Stimulated activated CD8-positive, alpha-beta memory T cell treated with anti-CD3 and anti-CD28 coated beads, Interleukin-7, amount 100 ng/mL, for 4 hours (primary cell): ENCODE measurements at places on chromosomes 12 and 14.

DNA sequence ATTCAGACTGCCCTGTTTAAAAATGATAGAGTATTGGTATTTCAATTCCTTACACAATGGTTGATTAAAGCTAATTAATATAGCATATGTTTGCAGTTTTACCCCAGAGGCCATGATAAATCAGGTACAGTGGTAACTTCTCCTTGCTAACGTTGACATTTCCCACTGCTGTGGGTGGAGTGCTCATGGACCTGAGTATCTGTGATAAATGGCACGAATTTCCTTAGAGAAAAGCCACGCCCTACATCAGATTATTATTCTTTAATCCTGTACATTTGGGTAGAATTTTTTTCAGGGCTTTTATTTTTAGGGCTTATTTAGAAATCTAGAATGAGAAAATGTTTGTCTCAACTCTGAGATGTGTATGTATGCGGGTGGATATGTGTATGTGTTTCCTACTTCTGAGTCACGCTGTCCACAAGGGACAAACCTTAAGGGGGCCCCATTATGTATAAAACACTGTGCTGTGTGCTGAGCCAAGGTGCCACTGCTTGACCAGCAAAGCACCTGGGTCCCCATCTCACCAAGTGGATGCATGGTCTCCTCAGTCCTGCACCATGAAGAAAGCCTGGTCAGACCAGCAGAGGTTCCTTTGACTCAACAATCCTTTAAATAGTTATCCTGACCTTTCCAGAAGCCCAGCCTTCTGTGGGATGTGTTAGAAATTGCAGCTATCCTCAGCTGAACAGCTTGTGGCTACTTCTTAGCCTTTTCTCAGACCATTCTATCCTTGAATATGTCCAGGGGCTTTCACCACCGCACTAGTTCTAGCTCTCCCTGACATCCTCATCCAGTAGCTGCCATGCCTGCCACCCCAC lies 57.9 kb upstream of the STK38L start:
- DNase-seq: no peak

DNA sequence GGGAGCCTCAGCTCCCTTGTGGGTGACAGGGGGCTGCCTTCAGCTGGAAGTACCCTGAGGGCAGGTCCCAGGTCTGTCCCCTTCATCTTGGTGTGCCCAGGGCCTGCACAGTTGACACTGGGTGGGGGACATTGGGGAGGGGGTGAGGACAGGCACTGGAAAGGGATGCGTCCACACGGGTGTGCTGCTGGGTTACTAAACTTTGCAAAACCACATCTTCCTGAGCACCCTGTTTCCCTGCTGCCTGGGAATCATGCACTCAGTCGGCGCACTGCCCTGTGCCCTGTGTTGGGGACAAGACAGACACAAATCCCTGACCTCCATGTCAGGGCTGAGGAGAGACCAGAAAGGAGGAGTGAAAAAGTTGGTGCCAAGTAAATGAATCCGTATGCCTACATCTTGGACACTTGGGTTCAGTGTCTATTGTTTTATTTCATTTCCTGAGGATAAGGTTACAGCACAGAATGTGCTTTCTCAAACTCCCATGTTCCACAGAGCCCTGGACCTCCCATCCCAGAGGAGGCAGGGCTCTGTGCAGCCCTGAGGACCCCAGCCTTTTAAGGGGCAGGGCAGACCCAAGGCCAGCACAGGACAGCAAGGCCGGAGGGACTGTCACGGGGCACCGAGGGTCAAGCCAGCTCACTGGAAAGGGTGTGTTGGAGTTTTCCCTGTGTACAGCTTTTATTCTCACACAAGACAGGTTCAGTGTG lies 2.9 kb upstream of the SLC25A29 start:
- no peak for DNase-seq

- no peak for DNase-seq
These were observed 93.0 kb downstream of the SLC41A2 start for GRCh38 chr12:104865080-104865479.

DNA sequence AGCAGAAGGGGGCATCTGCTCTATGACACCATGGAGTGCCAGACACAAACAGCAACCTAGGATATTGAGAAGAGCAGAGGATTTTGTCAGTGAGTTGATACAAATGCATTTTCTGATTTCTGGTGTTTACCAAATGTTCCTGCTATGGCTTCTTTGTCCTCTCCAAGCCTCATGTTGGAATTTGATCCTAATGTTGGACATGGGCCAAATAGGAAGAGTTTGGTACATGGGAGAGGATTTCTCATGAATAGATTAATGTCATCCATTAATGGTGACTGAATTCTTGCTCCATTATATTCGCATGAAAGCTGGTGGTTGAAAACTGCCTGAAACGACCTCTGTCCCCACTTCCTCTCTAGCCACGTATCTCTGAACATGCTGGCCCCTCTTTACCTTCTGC lies 1002.2 kb upstream of the FLRT2 start:
- no peak for DNase-seq

DNA sequence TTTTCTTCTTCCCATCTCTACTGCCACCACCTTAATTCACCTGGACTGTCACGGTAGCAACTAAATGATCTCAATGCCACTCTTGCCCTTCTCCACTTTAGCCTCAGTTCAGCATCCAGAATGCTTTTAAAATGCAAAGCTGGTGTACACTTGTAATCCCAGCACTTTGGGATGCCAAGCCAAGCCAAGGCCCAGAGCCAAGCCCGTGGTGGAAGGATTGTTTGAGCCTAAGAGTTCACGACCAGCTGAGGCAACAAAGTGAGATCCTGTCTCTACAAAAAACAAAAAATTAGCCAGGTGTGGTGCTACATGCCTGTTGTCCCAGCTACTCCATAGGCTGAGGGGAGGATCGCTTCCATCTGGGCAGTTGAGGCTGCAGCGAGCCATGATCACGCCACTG lies 5.9 kb downstream of the CIPC start:
- no peak for DNase-seq

- no peak for DNase-seq
These were observed 140.9 kb downstream of the TBX5 start for GRCh38 chr12:114265036-114265435.

DNA sequence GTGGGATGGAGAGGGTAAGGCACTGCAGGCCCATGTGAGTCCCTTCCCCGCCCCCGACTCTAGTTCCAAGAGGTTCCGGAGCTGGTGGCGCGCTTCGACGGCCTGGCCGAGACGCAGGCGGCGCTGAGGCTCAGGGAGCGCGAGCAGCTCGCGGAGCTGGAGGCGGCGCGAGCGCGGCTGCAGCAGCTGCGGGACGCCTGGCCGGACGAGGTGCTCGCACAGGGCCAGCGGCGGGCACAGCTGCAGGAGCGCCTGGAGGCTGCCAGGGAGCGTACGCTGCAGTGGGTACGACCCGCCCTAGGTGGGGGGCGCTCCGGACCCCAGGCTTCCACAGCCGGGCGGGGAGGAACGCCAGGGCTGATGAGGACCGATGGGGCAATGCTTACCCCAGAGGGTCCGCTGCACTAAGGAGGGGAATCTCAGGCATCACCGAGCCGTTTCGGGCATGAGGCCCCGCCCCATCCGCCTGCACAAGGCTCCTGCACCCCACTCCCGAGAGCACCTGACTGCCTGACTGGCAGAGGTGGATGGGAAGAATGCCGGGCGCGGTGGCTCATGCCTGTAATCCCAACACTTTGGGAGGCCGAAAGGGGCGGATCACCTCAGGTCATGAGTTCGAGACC lies 4.9 kb downstream of the CFAP73 start:
- DNase-seq: no peak

- DNase-seq: no peak
These were observed 38.9 kb downstream of the PRORP start for GRCh38 chr14:35161231-35161630.

GRCh38 chr12:25996677-25997076 lies 38.2 kb downstream of the RASSF8 start:
- DNase-seq: no peak

DNA sequence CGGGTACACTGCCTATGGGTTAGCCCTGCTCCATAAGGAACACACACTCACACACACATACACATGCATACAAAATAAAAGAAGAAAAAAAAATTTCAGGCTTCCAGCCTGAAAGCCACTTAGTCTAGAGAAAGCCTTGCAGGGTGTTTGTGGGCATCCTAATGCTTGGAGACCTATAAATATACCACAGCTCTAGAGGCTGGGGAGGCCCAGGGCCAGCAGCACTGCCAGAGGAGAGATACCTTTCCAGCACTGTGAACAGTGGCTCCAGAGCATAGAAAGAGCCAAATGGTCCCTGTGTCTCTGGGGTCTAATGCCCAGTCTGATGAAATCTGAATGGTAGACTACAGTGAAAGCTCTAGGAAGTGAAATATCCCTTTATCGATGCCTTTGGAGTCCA lies 12.9 kb downstream of the FAM161B start:
- no peak for DNase-seq

GRCh38 chr14:103055695-103056094 lies 1.7 kb downstream of the CDC42BPB start:
- DNase-seq: no peak

DNA sequence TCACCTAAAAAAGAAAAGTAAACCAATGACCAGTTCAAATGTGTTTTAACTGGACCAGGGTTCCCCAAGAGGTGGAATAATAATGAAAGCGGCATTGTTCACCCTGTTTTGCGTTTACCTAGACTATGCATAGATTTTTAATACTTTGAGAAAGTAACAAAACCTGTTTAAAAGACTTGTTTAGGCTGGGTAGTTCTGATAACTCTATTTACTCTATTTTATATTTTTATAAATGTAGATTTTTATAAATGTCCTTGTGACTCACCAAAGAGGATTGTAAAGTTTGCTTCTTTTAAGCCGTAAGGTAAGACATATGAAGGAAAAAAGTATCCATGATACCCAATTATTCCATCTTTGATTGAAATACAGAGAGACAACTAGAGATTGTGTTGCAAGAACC lies 288.0 kb upstream of the NPAS3 start:
- DNase-seq: no peak

DNA sequence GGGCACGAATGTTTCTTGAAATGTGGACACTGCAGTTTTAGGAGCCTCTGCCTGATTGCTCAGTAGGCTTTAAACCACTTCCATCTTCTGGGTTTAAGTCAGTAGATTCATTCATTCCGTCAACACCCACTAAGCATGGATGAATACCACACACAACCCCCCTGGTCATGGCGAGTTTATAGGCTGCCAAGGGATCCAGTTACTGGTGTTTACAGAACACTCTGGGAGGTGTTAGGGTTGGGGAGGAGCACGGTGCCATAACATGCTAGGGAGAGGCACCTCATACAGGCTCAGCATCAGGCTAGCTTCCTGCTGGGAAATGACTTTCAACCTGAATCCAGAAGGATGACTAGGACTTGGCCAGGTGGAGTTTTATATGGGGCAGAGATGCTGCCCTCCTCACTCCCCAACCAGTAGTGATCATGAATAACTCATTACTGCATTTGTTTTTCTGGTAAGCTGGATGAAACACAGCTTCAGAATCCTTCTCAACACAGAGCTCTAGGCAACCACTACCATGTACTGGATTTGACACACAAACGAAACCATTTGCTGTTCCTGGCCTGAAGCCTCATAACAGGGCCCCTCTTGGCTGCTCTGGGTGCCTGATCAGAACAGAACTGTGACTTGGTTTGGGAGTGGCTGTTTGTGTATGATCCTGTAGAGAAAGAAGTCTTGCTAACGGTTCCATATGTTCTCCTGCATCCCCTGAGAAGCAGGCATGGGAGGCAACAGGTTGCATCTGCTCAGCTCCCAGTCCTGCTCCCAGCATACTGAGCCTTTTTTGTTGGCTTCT lies 47.9 kb downstream of the FBXW8 start:
- no peak for DNase-seq

DNA sequence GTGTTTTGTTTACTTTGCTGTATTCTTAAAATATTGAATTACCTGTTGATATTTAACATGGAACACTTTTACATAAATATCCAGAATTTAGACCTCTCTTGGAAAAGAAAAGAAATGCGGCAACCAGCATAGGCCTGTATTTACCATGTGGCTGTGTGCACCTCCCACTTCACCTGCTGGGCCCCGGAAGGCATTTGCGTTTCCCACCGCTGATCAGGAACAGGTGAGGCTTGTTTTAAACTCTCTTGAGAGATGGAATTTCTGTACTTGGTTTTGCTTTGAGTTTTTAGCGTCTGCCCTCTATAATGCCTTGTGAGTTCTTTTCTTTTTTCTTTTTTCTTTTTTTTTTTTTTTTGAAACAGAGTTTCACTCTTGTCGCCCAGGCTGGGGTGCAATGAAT lies 124.2 kb downstream of the GLT1D1 start:
- no peak for DNase-seq

GRCh38 chr12:100266835-100267602 lies at the start of the genes DEPDC4 and SCYL2:
Gene DEPDC4 (minus strand): TSS chr12:100267079. CDS start chr12:100267076, 3 bp downstream.
Gene SCYL2 (plus strand): TSS chr12:100267177. CDS start chr12:100282971, 15,794 bp downstream.
- peak; percentile 87 for DNase-seq

- no peak for DNase-seq
These were observed 6.6 kb downstream of the ZNF385A start for GRCh38 chr12:54377797-54378515.

DNA sequence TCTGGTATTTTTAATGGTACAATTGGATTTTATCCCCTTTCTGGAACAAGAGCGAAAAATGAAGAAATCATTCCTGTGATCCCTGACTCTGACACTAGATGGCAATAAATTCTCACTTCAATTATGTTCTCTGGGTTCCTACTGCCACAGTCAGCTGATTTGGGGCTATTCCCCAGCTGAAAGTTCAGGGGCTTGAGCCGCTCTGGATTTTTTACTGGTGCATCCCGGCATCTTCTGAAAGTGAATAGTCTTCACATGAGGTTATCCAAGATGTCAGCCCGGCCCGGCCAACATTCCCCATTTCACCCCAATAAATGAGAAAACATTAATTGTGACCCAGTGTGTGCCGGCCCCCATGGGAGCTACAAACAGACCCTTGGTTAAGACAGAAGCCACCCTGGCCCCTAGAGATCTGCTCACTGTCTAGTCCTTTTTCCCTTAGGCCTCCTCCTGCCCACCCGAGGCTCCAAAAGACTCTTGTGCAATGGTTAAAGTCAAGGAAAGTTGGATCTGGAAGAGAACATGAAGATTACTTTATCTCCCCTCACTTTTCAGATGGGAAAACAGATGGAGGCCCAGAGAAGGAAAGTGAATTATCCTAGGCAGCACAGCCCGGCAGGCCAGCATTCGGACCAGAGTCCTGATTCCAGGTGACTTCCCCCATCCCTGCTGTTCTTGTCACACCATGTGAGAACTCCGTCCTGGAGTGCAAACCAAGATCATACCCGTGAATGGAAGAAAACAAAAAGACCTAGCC lies 20.8 kb downstream of the CKAP4 start:
- DNase-seq: no peak

DNA sequence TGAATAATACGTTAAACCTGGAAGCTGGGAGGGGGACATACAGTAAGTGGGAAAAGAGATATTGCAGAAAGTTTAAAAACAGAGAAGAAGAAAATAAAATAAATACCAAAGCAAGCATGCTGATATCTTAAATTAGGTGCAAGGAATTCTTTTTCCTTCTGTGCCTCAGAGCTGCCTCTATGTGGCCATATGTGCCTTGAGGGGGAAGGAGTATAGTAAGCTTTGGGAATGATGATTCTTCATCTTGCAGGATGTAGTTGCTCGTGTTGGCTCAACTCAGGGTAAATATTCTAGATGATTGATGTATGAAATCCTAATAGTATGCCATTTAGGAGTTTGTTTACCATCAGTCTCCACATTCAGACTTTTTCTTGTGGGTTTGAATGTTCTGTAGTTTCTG lies 251.4 kb downstream of the RGS6 start:
- no peak for DNase-seq
